ENCODE measurements at places on chromosomes 1 and 21.

DNA sequence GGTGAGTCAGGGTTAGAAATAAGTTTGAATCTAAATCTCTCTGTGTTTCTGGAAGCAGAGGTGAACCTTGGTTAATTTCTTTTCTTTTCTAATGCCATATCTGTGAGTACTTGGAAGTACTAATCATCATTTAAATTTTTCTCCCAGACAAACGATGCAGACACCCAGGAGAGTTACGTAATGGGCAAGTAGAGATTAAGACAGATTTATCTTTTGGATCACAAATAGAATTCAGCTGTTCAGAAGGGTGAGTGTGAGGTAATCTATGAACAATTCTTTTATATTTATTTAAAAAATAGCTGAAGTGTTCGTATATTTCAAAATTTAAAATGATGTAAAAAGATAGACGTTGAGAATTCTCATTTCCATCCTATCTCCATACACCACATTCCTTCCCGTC lies 11.2 kb downstream of the C4BPA start:
- no peak for DNase-seq

DNA sequence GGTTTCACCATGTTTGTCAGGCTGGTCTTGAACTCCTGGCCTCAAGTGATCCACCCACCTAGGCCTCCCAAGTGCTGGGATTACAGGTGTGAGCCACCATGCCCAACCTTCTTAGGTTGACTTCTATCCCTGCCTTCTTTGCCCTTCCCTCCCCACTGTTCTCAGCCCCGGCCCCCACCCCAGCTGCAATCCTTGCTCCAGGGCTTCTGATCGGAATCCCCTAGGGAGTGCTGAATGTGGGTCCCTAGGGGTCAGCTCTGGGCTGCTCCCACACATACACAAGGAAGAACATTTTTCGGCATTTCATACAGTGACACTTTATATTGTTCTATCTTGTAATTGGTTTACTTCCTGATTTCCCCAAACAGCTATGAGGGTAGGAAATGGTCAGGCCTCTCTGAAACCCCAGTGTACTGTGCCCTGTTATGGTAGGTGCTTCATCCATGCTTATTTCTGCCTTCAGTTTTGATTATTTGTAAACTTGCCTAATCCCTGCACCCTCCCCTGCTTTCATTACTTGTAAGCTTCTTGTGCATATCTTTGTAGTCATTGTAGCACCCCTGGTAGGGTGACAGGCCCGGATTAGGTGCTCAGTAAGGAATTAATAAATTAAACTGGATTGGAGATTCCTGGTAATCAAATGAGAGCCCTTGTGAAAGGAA lies 5.8 kb upstream of the SRP9 start:
- no peak for DNase-seq

DNA sequence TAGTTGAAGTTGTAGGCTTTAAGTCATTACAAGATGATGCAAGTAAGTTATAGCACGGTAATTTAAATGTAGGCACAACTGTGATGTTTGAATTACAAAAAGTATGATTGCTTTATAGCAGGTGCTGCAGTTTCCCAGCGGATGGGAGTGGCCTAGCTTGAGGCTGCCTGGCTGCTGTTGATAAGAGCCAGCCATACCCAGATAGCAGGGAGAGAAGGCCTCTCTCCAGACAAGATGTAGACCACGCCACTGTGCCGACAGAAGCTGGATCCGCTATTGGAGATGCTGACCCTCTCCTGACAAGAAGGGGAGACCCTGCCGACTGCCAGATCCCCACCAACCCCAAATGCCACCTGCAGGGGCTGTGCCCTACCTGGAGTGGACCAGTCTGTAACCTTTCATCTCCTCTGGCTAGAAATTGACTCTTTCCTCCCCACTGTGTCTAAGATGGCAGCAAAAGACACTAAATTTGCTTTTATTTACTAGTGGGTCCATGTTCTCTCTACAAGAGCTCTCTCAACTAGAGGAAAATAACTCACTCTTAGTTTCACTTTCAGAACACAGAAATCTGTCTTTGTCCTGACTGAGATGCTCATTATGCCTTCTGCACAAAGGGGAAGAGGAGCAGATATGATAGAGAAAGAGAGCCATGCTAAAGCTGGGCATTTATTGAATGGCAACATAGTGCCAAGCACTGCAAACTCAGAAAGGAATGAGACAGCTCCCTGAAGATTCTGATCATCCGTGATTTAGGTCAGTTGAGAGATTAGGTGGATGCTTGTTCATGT lies 127.9 kb downstream of the URB2 start:
- DNase-seq: no peak

DNA sequence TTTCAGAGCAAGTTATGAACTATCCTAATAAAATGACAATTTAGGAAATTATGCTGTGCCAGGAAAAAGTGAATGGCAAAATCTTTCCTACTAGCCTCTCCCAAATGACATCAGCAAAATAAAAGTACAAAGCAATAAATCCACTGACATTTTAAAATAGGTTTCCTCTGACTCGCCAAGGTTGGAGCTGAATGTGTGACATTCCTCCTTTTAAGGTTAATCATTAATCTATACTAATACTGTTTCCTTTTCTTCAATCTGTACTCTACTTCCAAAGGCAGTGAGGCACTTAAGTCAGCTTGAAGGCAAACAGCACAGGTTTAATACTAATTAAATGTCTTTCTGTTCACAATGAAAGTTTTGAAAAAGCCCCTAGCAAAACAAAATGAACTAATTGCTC lies 15.7 kb downstream of the RNF19B start:
- DNase-seq: no peak

DNA sequence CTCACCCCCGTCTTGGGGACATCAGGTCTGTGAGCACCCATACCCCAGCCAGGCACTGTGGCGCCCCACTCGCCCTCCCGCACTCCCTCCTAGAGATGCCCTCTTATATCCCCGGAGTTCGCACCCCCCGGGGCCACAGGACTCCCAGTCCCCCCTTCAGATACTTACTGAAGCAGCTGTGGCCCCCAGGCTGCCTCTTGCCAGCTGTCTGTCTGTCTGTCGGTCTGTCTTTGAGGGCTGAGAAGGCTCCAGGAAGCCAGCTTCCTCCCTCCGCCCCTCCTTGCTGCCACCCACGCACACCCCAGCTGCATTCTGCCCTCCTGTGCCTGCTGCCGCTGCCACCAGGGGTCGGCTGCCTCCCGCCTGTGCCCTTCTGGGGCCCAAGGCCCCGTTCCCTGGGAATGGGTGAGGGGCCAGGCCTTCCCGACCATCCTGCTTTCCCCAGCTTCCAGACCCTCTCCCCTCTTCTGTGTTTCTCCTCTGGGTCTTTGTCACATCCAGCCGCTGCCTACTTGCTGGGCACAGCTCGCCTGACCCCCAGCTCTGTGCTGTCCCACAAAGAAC lies at the start of gene PTPN7:
TSS of gene PTPN7 (minus strand) at position 226 of the 564 bp plus-strand sequence. CDS start 1,200 bp downstream, outside the sequence.
- peak; percentile 80 for DNase-seq

DNA sequence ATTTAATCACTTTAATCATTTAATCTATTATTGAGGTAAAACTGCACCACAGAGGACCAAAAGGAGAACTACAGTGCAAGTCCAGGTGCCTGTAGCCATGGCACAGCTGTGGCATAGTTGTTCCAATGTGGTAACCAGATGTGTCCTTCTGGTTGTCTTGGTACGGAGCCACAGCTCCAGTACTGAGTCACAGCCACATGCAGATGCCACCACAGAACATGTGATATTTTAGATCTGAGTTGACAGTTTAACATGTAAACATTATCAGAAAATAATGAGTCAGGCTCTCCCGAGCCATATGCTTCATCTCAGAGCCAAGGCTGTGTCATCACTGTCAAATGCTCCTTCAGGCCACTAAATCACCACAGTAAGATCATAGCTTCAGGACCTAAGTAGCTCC lies 56.4 kb upstream of the RGS7 start:
- no peak for DNase-seq

DNA sequence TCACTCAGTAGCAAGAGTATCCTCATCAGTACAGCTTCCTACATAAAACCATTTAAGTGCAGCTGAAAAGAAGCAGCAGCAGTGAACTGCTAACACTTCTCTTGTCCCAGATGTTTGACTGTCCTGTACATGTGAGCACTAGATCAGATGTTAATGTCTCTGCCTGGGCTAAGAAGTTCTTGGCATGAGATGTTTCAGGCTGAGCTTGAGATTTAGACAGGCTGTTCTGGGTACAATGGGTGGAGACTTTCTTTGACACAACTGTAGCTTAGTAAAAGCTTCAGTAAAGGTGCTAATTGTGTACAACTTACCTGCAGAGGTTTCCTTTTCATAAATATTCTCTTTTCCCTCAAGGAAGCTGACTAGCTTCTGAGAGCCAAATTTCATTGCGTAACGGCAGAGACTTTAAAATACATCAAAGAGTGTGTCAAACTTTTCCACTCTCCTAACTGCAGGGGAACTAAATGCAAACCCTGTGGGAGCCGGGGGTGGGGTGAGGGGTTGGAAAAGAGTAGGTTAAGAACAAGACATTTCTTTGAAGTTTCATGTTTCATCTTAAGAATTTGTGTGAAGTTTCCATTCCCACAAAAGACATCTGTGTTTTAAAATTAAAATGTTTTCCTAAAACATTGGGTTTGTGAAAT lies 82.1 kb upstream of the CCDC190 start:
- DNase-seq: no peak

GRCh38 chr21:44051462-44051941 lies 39.4 kb downstream of the TRAPPC10 start:
- no peak for DNase-seq

DNA sequence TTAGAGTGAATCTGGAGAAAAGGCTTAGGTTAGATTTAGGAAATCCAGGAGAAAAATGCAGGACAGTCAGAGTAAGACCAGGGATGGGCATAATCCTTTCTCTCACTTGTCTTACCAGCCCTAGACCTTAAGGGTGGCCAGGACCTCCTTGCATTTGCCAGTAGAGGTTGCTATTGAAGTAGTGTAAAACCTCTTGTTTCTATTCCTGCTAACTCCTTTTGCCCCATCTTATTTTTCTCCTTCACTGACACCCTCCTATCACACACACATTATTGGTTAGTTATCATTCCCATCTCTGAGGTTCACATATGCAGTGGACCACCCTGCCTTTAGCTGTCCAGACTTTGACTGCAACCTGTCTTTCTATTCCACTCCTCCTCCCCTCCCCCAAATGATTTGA lies 75.0 kb upstream of the MACF1 start:
- DNase-seq: peak; percentile 26

GRCh38 chr1:27648602-27649305 lies 13.8 kb upstream of the FGR start:
- DNase-seq: no peak

DNA sequence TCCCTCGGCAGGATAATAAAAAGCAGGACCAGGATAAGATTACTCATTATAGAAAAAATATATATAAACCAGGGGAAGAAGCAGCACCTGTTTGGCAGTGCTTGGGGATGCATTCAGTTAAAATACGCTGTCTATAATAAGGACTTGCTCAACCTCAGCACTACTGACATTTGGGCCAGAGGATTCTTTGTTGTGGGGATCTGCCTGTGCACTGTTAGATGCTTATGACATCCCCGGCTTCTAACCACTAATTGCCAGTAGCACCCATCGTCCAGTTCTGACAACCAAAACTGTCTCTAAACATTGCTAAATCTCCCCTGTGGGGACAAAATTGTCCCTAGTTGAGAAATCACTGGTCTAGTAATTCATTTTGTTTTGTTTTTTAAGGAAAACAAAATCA lies 242.1 kb downstream of the SLC45A1 start:
- DNase-seq: no peak

DNA sequence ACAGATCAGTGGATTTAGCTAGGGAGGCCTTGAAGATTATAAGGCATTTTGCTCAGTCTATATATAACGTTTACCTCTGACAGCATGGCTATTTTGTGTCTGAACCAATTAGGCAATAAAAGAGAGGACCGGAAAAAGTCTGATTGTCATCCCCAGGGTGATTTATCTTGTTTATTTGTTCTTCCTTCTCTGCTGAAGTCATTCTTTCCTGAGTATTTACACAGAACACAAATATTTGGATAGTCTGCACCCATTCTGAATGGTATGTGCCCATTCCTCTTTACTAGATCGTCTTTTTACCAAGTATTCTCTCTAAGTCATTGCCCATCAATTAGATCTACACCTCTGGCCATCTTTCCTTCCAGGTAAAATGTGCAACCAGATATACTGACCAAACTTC lies 1602.9 kb downstream of the KCNT2 start:
- DNase-seq: no peak

- no peak for DNase-seq
These were observed 22.7 kb upstream of the GNG12 start for GRCh38 chr1:67855961-67856360.

DNA sequence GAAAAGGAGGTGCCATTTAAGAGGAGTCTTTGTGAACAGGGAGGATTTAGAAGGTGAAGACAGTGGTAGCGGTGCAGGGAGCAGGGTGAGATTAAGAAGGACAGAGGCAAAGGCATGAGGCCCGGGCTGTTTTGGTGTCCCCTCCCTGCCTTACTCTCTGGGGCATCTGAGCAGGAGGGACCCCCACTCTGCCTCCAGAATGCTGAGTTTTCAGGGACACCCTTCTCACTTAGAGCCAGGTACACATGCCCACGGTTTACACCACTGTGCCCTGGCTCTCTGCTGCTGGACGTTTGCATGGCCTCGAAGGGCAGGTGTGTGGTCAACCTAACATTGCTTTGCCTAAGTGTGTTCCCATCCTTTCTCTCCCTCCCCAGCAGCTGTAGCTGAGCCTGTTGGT lies 20.5 kb upstream of the PARP1 start:
- no peak for DNase-seq

GRCh38 chr1:24483441-24483840 lies 19.2 kb upstream of the RCAN3 start:
- no peak for DNase-seq

DNA sequence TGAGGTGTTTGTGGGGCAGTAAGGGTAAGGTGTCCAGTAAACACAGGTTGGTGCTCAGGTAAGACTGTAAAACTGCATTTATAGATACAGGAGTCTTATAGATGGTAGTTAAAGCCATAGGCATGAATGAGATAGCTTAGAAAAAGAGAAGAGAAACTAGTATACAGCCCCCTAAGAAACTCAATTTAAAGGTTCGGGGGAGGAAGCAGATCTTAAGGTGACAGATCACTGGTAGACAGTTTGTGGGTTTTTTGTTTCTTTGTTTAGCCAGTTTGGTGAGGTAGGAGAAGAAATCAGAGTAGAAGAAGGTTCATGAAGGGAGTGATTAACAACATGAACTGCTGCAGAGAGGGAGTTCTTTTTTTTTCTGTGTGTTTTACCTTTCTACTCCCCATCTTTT lies 6.1 kb upstream of the AGO3 start:
- no peak for DNase-seq

- no peak for DNase-seq
These were observed 167.9 kb downstream of the KCNJ6 start for GRCh38 chr21:37748351-37748750.

DNA sequence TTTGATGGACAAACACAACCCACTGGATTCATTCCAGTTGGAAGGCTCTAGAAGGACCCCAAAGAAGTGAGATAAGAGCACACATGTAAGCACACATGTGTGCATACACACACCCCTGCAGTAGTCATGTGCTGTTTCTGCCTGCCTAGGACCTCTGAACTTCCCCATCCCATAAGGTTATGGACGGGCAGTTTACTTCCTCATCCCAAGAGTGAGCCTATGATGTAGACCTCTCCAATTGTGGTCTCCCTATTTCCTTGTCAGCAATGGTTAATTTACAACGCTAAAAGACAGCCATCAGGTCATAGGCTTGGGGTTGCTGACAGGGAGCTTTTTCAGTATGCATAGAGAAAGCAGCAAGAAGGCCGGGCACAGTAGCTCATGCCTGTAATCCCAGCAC lies 15.4 kb upstream of the ADAR start:
- no peak for DNase-seq

Measured in NAMALWA (cell line).